EH (cell line): ENCODE measurements at places on chromosomes 11 and 22.
A peak's percentile ranks its signal among the peaks of the same experiment; 100 is the strongest.

- no peak for DNase-seq
Observed at GRCh38 chr11:114845766-114846415, 167.6 kb downstream of the NXPE2 start.

DNA sequence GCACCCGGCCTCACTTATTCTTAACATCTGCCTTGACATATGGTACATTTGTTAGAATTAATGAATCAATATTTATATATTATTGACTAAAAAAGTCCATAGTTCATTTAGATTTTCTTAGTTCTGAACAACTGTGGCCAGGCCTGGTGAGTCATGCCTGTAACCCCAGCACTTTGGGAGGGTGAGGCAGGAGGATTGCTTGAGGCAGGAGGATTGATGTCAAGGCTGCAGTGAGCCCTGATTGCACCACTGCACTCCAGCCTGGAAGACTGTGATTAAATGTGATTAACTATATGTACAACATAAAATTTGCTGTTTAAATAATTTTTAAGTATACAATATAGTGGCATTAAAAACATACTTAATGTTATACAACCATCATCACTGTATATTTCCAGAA lies 5.6 kb downstream of the UVRAG start:
- DNase-seq = peak; percentile 65

- no peak for DNase-seq
Observed at GRCh38 chr11:44532809-44533208, 32.7 kb upstream of the CD82 start.

DNA sequence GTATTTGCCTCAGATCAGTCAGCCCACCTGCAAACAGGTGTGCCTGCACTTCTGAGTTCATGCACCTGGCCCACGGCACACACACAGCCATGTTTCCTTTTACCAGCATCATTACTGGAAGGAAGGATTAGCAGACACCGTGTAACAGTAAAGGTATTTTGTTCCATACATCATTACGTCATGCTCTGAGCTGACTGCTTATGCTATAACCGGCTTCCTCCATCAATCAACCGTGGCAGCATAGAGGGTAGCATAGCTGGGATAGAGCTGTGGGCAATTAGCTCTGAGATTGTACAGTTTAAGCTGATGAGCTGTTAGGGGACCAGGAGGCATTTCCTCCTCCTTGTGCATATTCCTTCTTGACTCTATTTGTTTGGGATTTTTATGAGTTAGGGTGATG lies 102.4 kb downstream of the ME3 start:
- DNase-seq = no peak
